ENCODE measurements at places on chromosomes 2 and 18.

DNA sequence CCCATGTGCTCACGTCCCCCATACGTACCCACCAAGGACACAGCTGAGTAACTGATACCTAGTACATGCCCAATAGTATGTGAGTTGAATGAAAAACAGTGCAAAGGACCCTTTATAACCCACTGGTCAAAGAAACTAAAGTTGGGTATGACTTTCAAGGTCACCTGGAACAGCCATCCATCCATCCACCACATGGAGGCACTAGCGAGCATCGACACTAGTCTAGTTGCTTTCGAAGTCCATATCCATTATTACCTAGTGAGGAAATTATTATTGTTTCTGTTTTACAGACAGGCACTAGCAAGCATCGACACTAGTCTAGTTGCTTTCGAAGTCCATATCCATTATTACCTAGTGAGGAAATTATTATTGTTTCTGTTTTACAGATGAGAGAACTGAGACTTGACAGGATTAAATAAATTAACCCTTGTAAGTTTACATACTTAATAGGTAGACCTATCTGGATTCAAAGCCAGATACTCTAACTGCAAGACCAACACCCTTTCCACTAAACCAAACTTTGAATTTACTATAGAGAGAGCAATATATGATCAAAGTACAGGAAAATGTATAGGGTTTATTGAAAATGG lies 233.7 kb downstream of the METTL4 start:
- DNase-seq: peak; percentile 2

- DNase-seq: no peak
Measured at GRCh38 chr2:48249631-48250473, 280.1 kb upstream of the STON1 start.

DNA sequence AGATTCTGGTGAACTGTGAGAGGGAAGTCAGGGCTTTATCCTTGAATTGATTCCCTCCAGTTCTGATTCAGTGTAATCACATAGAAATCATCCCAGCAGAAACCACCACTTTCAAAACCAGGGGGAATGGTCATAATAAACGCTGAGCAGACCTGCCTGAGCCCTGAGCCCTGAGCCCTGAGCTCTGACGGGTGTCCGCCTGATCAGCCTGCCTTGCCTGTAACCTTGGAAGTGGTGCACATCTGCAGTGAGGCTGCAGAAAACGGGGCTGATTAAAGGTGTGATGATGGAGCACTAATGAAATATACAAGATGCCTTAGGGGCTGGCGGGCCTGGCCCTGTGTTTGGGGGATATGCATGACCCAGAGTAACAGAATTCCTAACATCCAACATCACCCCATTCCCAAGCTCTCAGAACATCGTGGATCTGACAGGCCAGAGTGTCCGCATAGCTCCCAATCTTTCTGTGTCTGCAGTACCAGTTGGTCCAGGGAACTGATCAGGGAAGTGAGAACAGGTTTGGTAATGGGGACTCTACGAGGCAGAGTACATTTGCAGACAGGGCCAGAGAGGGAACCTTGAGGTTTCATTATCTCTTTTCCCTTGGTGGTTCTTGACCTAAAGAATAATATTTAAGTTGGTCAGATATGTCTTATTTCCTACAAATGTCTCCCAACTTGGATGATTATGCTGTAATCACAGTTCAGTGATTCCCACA lies 37.8 kb downstream of the KCTD18 start:
- DNase-seq: no peak

- no peak for DNase-seq
Measured at GRCh38 chr2:104857262-104858005, 3.5 kb downstream of the POU3F3 start.

GRCh38 chr2:108370080-108370479 lies 7.7 kb upstream of the SULT1C4 start:
- no peak for DNase-seq

DNA sequence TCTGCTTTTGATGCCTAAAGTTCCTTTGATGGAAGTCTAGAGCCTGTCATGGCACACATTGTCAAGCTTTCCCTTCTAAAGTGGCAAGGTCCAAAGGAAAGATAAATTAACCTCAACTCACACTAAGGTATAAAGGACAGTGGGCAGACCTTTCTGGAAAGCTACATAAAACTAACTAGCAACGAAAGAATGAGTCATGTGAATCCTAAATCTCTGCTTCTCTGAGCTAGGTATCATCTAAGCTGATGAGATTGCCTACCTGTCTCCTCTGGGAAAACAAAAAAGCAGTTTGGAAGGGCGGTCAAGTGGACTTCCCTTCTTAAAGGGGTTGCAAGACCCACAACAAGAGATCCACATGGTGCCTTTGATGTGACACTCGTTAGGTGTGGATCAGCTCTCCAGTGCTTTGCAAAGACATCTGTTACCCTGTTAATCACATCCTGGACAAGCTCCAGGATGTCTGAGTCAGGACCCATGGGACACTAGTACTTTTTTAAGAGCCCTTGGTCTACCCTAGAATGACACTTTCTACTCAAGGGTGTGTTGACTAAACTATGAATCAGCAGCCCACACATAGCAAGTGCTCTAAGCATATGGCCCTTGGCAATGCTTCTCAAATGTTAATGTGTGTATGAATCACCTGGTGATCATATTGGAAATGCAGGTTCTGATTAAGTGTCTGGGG lies 173.5 kb downstream of the ALK start:
- peak; percentile 4 for DNase-seq

DNA sequence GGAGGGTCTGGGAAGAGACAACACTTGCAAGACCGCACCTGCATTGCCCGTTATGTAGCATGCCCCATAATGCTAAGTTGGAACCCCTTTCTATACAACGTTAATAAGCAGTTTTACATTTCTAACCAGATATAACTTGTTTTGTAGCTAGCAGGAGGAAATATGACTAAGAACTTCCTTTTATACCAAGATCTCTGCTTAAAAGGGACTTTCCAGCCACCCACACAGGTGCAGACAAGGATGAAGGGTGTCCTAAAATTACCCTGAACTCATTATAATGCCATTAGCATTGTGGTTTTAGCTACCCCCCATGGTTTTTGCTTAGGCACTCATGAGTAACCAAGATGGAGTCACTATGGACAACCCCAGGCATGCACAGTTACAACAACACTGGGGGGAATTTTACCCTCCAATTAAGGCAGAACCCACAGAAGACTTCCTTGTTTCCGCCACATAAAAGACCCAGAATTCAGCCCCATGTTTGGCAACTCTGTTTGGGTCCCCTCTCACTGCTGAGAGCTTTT lies 362.8 kb downstream of the CBLN2 start:
- DNase-seq: no peak

DNA sequence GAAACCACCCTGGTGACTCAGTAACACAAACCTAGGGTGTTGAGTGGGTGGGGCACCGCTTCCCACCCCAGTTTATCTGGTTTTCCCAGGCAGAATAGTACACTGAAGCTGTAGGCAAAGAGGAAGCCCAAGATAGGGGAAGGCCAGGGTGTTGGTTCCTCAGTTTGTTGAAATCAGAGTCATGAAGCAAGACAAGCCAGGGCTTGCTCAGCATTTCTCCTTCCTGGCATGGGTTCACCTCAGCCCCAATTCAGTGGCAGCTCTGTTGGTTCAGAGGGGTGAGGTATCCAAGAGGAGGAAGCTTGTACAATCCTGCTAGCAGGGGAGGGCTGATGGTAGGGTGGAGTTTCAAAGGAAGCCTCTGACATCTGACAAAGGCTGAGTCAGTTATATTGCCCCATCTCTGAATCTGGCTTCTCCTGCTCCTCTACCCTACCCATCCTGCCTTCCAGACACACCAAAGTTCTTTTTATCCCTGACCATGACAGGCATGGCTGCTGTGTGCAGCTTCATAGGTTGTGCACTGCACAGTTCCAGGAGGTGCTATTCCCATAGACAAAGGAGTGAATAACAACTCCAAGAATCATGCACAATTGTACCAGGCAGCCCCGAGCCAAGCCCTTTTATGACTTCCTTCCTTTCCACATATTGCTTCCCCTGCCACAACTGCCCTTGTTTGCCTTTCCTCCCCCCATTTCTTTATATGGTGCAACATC lies 24.9 kb upstream of the RAB10 start:
- DNase-seq: peak; percentile 92
